Activated CD4-positive, alpha-beta T cell treated with anti-CD3 and anti-CD28 coated beads for 36 hours (primary cell): ENCODE measurements at places on chromosomes 2 and 18. TPM values are rescaled to one million over a fixed set of nuclear protein-coding genes. Genes with fewer than 3 reads are reported as not detected.
A peak's percentile ranks its signal among the peaks of the same experiment; 100 is the strongest.

Gene ZBTB7C
- not detected for total RNA-seq

GRCh38 chr18:46950064-46950656 is 32.8 kb downstream of the KATNAL2 start:
- H3K27me3 ChIP-seq: peaks cover 4% of the 10 kb centered on the region
- no peaks in the 10 kb centered on the region for H3K36me3 ChIP-seq

GRCh38 chr2:5766561-5766960 is 74.4 kb downstream of the SOX11 start:
- no peak for DNase-seq
- no peaks in the 10 kb centered on the region for H3K36me3 ChIP-seq
- H3K4me1 ChIP-seq: no peaks in the 10 kb centered on the region
- H3K27me3 ChIP-seq: peaks cover 3% of the 10 kb centered on the region

- peak overlapping the region; percentile 32 for H3K4me3 ChIP-seq
- H3K27ac ChIP-seq: peak overlapping the region; percentile 76
- peak; percentile 52 for DNase-seq
- H3K36me3 ChIP-seq: no peaks in the 10 kb centered on the region
- H3K4me1 ChIP-seq: peaks cover 20% of the 10 kb centered on the region
These were observed 132.7 kb upstream of the XPO1 start for GRCh38 chr2:61670591-61671501.

DNA sequence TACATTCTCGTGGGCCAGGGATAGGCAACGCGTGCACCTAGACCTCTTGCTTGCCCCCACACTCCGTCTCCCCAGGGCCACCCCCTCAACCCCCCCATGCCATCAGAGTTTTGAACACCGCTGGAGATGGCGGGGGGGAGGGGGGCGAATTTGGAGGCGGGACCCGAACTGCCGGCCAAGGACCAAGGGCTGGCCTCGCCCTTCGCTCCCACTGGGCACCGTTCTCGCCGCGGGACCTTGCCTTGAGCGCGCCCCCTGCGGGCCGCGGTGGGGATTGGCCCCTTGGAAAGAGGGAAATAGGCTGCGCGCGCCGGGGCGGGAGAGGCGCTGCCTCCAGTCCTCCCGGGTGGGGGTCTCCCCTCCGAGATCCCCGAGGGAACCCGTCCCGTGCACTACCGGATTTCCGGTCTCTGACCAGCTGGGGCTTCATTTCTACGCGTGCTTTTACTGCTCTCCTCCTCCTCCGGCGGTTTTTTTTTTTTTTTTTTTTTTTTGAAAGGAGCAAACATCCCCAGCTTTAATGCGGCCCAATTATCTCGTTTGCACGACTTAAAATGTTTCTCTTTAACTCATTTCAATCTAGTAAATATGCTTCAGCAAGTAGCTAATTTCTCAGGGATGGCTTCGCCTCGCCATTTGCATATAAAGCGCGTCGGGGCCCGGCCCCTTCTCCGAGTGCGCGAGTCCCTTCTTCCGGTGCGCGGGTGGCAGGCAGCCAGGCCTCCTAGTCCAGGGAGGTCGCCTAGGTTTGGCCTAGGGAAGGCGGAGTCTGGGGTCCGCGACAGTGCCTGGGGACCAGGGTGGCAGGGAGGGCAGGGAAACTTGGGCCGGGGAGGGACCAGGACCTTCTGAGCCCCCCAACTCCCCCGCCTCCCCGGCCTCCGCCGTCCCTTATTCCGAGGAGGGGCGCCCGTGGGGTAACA is 10.0 kb upstream of the GBX2 start:
- DNase-seq: peak; percentile 73
- peaks cover 62% of the 10 kb centered on the region for H3K27me3 ChIP-seq
- H3K27ac ChIP-seq: no peak overlapping the region
- H3K4me1 ChIP-seq: peaks cover 13% of the 10 kb centered on the region
- no peaks in the 10 kb centered on the region for H3K36me3 ChIP-seq

- no peak overlapping the region for H3K27ac ChIP-seq
- no peak overlapping the region for H3K4me3 ChIP-seq
- peaks cover 12% of the 10 kb centered on the region for H3K27me3 ChIP-seq
- peaks cover 5% of the 10 kb centered on the region for H3K4me1 ChIP-seq
These were observed 22.0 kb upstream of the FZD5 start for GRCh38 chr2:207791579-207792243.

GRCh38 chr2:216829533-216829932 is 30.3 kb downstream of the TNP1 start:
- peaks cover 3% of the 10 kb centered on the region for H3K27me3 ChIP-seq
- DNase-seq: no peak
- H3K36me3 ChIP-seq: no peaks in the 10 kb centered on the region
- H3K27ac ChIP-seq: no peak overlapping the region
